ENCODE measurements at places on chromosomes 7 and 10.

- peak; percentile 0 for DNase-seq
Observed at GRCh38 chr10:27099448-27099847, 846 bp downstream of the ANKRD26 start.

- DNase-seq = peak; percentile 49
Observed at GRCh38 chr10:48604991-48605508, at the start of gene ARHGAP22. Gene ARHGAP22 (minus strand): TSS chr10:48605073. CDS start chr10:48604796, 277 bp downstream.

GRCh38 chr7:73565675-73566340 is 8.3 kb upstream of the BCL7B start:
- DNase-seq = peak; percentile 64

DNA sequence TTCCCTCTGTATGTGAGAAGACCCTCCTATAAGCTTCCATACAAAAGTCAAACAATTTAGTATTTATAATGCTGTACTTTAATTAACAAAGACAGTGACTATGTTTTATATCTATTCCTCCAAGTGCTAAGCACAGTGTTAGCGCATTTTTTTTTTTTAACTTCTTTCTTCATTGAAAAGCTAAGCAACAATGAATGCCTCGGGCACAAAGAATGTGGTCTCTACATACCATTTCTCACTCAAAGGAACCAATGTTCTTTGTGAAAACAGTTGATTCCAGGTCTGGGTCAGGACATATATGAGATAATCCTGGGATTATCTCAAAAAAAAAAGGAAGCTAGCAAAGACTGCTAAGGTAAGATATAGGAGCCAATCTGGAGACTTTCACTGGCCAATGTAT is 26.2 kb upstream of the REEP3 start:
- DNase-seq = no peak

GRCh38 chr10:94111367-94111766 is 117.6 kb downstream of the PLCE1 start:
- DNase-seq = no peak

DNA sequence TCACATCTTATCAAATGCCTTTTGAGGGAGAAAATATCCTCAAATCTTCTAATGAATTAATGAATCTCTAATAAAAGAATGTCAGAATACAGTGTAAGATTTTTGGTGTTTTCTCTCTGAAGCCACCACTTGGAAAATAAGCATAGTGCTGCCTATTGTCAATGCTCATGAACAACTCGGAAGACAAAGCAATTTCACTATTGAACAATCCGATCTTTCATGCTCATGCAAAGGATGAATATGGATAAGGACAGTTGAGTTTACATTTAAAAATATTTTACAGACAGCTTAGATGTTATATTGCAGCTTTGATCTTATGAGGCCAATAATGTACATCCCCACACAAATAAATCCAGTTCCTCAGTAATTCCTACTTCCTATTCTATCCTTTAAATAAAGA is 40.6 kb downstream of the MAGI2 start:
- no peak for DNase-seq

- DNase-seq = peak; percentile 16
Observed at GRCh38 chr7:128323459-128324367, 20.0 kb downstream of the RBM28 start.

DNA sequence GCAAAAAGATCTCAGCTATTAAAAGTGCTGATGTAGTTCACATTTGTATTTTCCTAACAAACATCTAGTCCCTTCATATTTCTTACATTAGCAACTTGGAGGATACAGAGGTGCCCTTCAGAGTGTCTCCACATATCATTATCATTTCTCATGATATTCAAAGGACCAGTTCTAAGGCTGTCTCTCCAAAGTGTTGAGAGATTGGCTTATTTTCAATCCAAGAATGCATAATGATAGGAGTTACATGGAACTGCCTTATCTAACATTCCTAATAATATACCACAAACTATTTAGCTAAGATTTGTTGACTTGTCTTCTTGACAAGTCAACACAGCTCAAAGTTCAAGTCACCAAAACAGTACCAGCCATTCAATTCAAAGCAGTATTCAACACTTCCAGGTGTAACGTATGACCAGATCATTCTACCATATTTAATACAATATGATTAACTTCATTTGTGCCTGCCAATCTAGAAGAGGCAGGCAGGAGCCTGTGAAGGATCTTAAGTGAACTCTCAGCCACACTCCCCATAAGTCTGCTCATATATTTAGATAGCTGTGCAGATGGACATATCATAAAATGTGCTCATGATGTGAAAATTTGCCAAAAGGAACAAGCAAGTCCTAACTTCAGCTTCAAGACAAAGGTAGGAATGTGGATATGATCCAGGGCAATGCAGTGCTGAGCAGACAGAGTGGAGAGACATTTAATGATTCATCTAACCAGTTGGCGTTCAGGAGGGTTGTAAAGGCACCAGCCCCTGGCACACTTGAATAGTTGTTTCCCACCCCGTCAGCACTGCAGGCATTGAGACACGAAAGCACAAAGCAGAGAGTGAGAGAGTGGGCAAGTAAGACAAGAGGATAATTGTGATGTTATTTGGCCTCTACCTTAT is 108.3 kb downstream of the MTERF1 start:
- DNase-seq = no peak

DNA sequence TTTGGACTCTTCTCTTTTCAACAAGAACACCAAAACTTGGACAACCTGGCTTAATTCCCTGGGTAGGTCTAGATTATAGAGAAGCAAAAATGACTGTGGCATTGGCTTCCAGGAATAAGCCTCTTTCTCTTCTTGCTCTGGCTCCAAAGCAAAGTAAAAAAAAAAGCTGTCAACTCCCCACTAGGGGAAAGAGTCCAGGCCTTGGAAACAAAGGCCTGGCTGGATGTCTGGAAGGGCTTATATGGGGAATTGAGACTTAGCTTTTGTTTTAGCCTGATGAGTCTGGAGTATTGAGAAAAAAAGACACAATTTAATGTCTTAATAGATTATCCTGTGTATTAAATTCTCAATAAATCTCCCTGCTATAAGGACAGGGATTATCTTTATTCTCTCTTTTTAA is 300.6 kb downstream of the SORCS3 start:
- no peak for DNase-seq

DNA sequence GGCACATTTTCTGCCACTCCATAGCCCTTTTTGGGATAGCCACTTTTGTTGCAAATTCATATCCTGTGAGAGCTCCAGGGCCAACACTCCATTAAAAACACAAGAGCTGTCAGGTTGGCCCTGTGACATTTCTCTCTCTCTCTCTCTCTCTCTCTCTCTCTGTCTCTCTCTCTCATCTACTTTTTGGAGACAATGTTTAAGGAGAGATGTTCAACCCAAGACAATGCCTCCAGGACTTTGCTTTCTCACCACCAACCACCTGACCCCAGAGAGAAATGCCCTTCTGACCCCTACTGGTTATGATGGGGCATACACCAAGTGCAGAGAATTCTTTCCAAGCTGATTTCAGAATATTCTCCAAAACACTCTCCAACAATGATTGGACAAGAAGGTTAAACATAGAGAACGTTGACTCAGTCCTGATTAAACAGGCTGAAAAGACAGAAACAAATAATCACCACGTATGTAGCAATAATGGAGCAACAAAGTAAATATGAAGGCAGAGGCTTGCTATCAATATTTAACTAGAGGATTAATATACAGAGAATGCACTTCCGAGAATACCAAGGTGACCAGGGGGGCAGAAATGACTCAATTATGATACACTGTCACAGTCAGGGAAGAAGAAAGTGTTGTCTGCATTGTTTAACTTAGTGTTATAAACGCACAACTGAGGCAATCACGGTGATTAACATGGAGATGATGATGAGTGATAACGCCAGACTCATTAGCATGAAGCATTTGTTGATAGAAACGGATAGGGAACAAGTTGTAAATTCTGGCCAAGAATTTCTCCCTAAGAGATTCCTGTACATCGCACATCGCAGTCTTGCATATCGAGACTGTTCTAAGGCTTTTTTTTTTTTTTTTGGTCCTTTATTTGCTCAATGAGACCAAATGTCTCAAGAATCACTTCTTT is 178.5 kb downstream of the NRP1 start:
- DNase-seq = peak; percentile 88

GRCh38 chr7:28041508-28042314 is 138.9 kb downstream of the JAZF1 start:
- DNase-seq = peak; percentile 81

DNA sequence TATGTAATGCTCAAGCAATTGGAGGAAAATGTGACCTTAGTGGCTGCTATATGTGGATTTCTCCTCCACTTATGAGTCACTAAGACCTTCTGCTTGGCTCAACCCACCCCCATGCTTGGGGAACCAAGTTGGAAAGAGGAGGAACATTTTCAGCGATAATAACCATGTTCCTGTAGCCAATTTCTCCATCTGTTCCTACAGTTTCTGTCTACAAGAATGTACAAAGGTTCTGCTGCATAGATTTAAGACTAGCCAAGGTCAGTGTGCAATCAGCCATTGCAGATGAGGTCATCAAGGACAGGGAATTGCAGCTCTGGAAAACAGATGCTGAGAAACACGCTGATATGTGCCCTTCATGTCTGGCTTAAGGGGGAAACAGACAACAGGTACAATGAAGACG is 5.6 kb upstream of the NRCAM start:
- DNase-seq = peak; percentile 78

- no peak for DNase-seq
Observed at GRCh38 chr10:12811826-12812225, 189.7 kb downstream of the CCDC3 start.

GRCh38 chr10:133365461-133366129 is 7.6 kb downstream of the ECHS1 start:
- DNase-seq = no peak

- no peak for DNase-seq
Observed at GRCh38 chr10:120085096-120085796, 192.7 kb downstream of the SEC23IP start.

- DNase-seq = peak; percentile 41
Observed at GRCh38 chr10:4111643-4112042, 326.6 kb upstream of the KLF6 start.

DNA sequence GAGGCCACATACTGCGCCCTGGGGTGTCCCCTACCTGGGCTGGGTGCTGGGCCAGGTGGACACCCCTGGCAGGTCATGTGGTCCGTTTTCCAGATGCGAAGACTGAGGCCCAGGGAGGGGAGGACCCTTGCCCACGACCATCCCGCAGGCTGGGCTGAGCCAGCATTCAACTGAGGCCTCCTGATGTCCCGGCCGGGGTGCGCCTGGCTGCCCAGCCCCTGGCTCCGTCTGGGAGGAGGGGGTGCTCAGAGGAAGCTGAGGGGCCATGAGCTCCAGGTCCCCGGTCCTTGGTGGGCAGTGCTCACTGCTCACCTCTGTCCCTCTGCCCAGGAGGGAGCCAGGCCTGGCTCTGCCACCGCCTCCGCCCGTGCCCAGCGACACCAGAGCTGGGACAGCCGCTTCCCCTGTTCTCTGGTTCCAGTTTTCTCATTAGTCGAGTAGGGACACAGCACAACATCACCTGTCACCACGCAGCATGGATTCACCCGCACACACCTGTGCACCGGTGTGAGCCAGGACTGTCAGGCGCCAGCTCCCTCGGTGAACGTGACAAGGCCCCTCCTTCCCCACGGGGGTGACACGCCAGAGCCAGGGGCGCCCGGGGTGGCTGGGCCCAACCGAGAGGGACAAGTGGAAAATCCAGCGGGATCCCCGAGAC is 139.7 kb downstream of the ELFN1 start:
- DNase-seq = no peak

DNA sequence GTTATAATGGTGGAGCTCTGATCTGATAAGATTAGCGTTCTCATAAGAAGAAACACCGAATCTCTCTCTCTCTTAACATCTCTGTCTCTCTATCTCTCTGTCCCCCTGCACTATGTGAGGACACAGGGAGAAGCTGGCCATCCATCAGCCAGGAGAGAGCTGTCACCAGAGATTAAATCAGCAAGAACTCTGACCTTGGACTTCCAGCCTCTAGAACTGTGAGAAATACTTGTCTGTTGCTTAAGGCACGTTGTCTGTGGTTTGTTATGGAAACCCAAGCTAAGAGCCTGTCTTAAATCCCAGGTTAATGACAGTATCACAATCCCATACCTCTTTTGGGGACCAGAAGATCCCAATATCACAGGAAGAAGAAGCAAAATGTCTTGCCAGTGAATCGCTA is 132.0 kb upstream of the AKR1E2 start:
- DNase-seq = no peak

- no peak for DNase-seq
Observed at GRCh38 chr10:93178226-93178625, 104.5 kb downstream of the CYP26A1 start.

Measured in fibroblast of mammary gland (primary cell).